ENCODE measurements at places on chromosomes 12 and 14.

GRCh38 chr12:109910254-109910968, 10.3 kb downstream of the TCHP start:
- DNase-seq: no peak

GRCh38 chr14:92903359-92903758, 19.6 kb upstream of the CHGA start:
- DNase-seq: no peak

GRCh38 chr12:104763168-104763805, 194.8 kb downstream of the SLC41A2 start:
- DNase-seq: no peak

- no peak for DNase-seq
Measured at GRCh38 chr12:7101047-7101693, 7.8 kb downstream of the C1RL start.

GRCh38 chr14:75188520-75189268, 12.3 kb upstream of the TMED10 start:
- no peak for DNase-seq
